ENCODE measurements at places on chromosomes 11 and 22. TPM values are rescaled to one million over a fixed set of nuclear protein-coding genes. Genes with fewer than 3 reads are reported as not detected.

The BACE1-AS gene
- total RNA-seq: 12.2 TPM

The GTSE1 gene
- total RNA-seq: 45.4 TPM

The OR8B3 gene
- total RNA-seq: not detected

The IGLL1 gene
- not detected for total RNA-seq

The KRTAP5-1 gene
- total RNA-seq: not detected

The KRTAP5-3 gene
- not detected for total RNA-seq

The FGF19 gene
- total RNA-seq: 18.6 TPM

The GAL gene
- 108 TPM for total RNA-seq

The OR5A1 gene
- not detected for total RNA-seq

The C22orf42 gene
- 0.78 TPM for total RNA-seq

The OR4A16 gene
- total RNA-seq: not detected

The GAS2 gene
- total RNA-seq: 1.8 TPM

The GPHA2 gene
- 1.6 TPM for total RNA-seq

The GLB1L2 gene
- total RNA-seq: 6.0 TPM

The RIN1 gene
- 4.7 TPM for total RNA-seq

The SCGB1C1 gene
- not detected for total RNA-seq

The HBE1 gene
- total RNA-seq: 1.5 TPM

The FAT3 gene
- total RNA-seq: 30.9 TPM
